Lung microvascular endothelial cell (primary cell): ENCODE measurements at places on chromosomes 3 and 15. TPM values are rescaled to one million over a fixed set of nuclear protein-coding genes. Genes with fewer than 3 reads are reported as not detected.

GRCh38 chr3:184231671-184232070, 2.3 kb downstream of the VWA5B2 start:
- no peak for DNase-seq

GRCh38 chr3:32229565-32229964, 8.9 kb upstream of the CMTM8 start:
- no peak for DNase-seq

DNA sequence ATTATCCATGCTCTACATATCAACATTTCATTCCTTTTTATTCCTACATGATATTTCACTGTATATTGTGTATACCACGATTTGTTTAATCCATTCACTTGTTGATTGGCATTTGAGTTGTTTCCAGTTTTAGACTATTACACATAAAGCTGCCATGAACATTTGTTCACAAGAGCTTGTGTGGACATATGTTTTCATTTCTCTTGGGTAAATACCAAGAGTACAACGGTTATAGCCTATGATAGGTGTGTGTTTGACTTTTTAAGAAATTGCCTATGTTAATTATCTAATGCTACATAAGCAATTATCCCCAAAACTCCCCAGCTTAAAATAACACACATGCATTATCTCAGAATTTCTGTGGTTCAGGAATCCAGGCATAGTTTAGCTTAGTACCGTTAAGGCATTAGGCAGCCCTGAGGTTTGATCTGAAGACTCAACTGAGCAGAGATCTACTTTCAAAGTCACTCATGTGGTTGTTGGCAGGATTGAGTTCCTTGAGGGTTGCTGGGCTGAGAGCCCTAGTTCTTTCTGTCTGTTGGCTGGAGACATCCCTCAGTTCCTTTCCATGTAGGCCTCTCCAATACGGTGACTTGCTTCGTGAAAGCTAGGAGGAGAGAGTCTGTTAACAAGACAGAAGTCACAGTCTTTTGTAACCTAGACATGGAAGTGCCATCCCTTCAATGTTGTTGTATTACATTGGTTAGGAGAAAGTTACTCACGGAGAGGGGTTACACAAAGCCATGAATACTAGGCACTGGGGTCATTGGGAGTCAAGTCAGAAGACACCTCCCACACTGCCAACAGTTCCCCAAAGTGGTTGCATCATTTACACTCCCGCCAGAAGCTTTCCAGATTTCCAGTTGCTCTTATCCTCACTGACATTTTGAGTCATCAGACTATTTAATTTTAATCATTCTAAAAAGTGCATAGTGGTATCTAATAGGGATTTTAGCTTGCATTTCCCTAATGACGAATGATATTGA, 21.0 kb upstream of the PCSK6 start:
- no peak for DNase-seq

GRCh38 chr3:113802795-113803455, 35.7 kb upstream of the GRAMD1C start:
- DNase-seq = peak; percentile 10

DNA sequence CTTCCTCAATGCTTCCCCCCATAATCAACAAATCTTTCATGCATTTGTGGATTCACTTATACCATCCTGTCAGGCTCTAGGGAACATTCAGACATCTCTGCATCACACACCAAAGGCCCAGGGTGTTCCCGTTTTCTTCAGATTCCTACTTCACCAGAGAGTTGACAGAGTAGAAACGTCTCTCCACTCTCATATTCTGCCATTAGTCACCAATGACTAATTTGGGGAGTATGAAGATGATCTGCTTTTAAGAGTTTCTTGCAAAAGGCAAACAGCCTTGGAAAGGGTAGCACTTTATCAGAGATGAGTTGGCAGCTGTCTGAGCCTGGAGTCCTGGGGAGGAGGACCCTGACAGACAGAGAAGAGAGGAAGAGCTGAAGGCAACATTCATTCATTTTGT, 55.8 kb upstream of the DGKG start:
- no peak for DNase-seq

GRCh38 chr3:180036092-180036670, 556 bp downstream of the PEX5L start:
- DNase-seq = no peak

DNA sequence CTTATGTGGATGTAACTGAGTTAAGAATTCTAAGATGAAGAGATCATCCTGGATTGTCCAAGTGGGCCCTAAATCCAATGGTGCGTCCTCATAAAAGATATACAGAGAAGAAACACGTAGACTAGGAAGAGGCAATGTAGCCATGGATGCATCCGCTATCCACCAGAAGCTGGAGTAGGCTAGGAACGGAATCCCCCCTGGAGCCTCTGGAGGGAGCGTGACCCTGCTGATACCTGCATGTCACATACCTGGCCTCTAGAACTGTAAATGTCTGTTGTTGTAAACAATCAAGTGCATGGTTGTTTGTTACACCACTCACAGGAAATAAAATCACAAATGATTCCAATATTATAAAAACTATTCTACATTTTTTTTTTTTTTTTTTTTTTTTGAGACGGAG, 254.5 kb upstream of the RORA start:
- no peak for DNase-seq

DNA sequence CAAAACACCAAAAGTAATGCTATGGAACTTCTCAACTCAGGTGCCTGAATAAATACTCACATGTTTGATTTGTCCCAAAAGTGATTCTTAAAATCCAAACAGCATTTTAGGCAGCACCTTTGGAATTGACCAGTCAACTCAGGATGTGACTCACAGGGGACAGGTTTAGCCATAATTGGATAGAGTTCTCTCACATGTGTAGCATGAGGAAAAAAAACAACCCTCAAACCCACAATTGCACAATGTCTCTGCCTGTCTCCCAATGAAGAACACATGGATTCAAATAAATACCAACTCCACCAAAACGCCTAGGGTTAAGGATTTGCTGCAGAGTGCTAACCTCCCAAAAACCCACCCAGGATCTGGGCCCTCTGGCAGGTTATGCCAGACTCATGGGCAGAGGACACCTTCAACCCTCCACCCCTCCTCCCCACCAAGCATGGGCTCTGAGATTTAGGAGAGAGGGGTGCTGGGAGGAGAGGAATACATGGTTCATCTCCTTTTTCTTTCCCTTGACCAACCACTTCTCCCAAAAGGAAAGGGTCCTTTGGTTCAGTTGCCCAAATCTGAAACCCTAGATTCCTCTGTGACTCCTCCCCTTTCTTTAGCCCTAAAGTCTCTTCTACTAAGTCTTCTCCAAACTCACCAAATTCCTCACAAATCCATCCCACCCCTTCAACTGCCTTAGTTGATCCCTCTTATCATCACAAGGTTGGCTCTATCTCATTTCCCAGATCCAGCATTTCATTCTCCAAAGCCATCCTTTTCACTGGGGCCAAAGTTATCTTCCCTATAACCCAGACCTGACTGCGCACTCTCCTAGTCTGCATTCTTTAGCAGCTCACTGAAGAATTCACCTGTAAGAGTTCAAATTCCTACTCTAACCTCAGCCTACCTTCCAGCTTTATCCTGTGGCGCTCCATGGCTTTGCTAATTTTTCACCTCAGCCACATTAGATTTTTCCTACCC, 7.7 kb downstream of the RYK start:
- peak; percentile 56 for DNase-seq

GRCh38 chr3:33831053-33831452, 32.6 kb downstream of the PDCD6IP start:
- DNase-seq = peak; percentile 19

DNA sequence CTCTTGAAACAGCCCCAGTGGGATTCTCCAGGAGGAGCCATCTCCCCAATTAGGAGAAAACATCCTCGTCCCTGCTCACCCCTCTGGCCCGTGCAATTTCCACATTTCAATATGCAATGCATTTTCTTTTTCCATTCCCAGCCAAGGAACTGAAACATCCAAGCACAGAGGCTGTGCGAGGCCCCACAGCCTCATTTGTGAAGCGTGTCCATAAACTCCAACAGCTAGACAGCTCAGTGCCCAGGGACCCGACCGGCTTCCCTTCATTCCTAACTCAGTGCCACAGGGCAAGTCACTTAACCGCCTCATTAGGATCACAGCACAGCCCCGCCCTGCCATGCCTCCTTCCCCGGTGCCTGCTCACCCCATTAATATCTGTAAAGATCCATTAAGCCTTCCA, 204.2 kb upstream of the IGF1R start:
- no peak for DNase-seq

GRCh38 chr15:74382004-74382816, 14.8 kb upstream of the CYP11A1 start:
- peak; percentile 77 for DNase-seq

GRCh38 chr3:41742121-41742520, 219.8 kb downstream of the ULK4 start:
- DNase-seq = no peak

DNA sequence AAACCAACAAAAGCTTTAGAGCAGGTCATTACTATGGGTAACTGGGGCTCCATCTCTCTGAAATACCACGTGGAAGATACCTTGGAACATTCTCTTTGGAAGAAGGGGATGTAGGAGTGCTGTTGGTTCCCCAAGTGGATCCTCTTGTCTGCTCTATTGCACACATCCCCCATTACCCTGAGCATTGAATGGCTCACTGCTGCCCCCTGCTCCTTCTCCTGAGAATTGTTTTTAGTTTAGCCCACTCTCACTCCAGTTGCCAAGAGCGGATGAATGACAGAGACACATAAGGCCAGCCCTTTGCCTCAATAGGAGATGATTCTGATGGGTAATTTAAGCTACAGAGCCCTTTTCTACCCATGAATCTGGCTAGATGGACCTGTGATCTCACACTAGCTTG, 135.6 kb upstream of the SUCLG2 start:
- peak; percentile 75 for DNase-seq

DNA sequence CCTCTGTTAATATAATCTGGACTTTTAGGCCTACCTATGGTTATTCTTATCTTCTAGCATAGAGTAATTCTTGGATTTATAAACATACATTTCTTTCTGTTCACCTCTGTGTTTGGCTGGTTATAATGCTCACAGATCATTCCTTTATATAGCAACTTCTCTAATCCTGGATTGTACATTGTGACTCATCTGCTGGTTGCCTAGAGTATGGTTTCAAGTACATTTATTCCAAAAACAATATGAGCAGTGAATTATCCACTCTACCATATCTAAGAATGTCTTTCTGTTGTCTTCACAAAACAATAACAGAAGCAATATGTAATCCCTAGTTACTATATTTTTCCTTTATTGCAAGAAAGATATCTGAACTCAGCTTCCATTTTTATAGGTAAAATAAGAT, 35.3 kb downstream of the FSIP1 start:
- peak; percentile 72 for DNase-seq

GRCh38 chr15:69141833-69142232, 18.6 kb upstream of the GLCE start:
- no peak for DNase-seq

GMPS gene
- 8.7 and 9.3 TPM in 2 replicates for total RNA-seq

PBRM1 gene
- 42.7 and 53.2 TPM in 2 replicates for total RNA-seq

PLA2G4E gene
- not detected in 2 replicates for total RNA-seq

TMC3 gene
- not detected in 2 replicates for total RNA-seq

ERICH6 gene
- total RNA-seq = not detected in 2 replicates

ZNF774 gene
- total RNA-seq = 0.65 and 0.79 TPM in 2 replicates

FBXW12 gene
- total RNA-seq = not detected in 2 replicates

ISL2 gene
- 0.40 and 0.65 TPM in 2 replicates for total RNA-seq

CEP97 gene
- 4.8 and 5.7 TPM in 2 replicates for total RNA-seq
